ENCODE measurements at places on chromosomes 11 and 22. TPM values are rescaled to one million over a fixed set of nuclear protein-coding genes. Genes with fewer than 3 reads are reported as not detected.

CBLIF gene
- not detected for total RNA-seq

CLDN5 gene
- 0.89 TPM for total RNA-seq

C11orf87 gene
- under 0.01 TPM for total RNA-seq

MISFA gene
- total RNA-seq: not detected

NCF4 gene
- total RNA-seq: not detected

SYT12 gene
- 0.14 TPM for total RNA-seq

VPREB1 gene
- not detected for total RNA-seq

RASL10A gene
- total RNA-seq: not detected

NRXN2 gene
- total RNA-seq: 6.4 TPM

ANO5 gene
- not detected for total RNA-seq

APOL3 gene
- total RNA-seq: 9.7 TPM

NTM gene
- 168 TPM for total RNA-seq

SOX6 gene
- total RNA-seq: 1.2 TPM

HEPN1 gene
- 0.09 TPM for total RNA-seq

NAALAD2 gene
- 2.4 TPM for total RNA-seq

VSIG2 gene
- total RNA-seq: not detected

RCOR2 gene
- total RNA-seq: 4.0 TPM

PVALB gene
- total RNA-seq: not detected

DDIAS gene
- 4.7 TPM for total RNA-seq

PGA5 gene
- not detected for total RNA-seq

TUB gene
- 3.1 TPM for total RNA-seq

RPS6KA4 gene
- 24.1 TPM for total RNA-seq

OLFML1 gene
- not detected for total RNA-seq

All from smooth muscle cell of the umbilical artery (primary cell).